Stimulated activated CD4-positive, alpha-beta T cell treated with anti-CD3 and anti-CD28 coated beads, Interleukin-1b, Interleukin-23, amount 100 ng/mL, for 48 hours (primary cell): ENCODE measurements at places on chromosomes 2 and 18.

DNA sequence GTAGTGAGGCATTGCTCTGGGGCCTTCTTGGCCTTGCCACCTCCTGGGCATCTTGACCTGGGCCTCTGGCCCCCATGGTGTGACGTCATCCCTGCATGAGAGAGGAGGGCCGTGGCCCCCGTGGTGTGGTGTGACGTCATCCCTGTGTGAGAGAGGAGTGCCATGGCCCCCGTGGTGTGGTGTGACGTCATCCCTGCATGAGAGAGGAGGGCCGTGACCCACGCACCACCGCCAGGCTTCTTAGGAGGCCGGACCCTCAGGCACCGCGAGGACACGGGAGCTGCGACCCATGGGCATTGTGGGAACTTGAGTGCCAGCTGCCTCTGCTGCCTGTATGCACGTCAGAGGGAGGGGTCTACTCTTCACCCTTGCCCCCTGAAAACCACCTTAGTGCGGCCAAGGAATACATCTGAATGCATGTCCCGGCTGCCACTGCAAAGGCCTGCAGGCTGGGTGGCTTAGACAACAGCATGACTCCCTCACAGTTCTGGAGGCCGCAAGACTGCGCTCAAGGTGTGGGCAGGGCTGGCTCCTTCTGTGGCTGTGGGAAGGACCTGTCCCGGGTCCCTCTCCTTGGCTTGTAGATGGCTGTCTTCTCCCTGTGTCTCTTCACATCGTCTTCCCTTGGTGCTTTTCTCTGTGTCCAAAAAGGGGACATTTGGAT, 20.8 kb upstream of the OTOS start:
- DNase-seq = no peak

DNA sequence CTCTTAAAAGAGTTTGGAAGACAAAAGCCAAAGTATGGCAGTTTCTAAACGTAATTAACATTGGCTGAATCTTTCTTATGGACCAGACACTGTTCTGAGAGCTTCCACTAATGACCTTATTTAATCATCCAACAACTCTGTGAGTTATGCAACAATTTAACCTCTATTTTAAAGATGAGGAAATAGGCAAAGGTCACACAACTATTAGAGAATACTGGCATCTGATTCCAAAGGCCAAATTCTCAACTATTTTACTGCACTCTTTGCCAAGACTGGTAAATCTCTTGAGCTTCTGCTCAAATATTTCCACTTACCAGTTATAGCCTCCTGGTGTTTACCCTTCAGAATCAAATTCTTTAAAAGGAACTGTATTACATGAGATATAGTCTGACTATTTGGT, 42.1 kb upstream of the ERMN start:
- DNase-seq = no peak

- DNase-seq = no peak
Measured at GRCh38 chr2:84467389-84467788, 8.3 kb upstream of the SUCLG1 start.

DNA sequence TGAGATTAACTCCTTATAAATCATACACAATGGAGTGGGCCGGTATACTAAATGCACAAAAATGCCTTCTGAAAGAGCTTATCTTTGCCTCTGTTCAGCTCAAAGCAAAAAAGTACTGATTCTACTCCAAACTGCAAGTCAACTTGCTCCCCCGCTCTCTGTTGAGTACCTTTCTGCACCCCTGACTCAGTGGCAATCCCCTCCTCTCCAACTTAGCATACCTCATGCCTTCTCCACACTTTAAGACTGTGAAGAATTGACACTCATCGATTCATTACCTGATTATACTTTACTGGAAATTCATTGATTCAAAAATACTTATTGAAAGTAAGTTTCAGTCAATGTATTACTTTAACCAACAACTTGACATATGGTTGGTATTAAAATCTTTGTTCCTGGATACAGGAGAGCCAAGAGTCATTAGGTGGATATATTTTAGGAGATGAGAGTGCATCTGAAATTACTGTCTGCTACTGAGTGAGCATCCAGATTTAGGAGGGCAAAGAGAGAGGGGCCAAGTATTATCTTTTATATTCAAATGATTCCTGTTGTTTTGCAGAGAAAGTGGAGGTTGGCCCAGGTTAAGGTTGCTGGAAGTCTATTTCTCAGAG, 187.7 kb downstream of the ICOS start:
- peak; percentile 25 for DNase-seq

DNA sequence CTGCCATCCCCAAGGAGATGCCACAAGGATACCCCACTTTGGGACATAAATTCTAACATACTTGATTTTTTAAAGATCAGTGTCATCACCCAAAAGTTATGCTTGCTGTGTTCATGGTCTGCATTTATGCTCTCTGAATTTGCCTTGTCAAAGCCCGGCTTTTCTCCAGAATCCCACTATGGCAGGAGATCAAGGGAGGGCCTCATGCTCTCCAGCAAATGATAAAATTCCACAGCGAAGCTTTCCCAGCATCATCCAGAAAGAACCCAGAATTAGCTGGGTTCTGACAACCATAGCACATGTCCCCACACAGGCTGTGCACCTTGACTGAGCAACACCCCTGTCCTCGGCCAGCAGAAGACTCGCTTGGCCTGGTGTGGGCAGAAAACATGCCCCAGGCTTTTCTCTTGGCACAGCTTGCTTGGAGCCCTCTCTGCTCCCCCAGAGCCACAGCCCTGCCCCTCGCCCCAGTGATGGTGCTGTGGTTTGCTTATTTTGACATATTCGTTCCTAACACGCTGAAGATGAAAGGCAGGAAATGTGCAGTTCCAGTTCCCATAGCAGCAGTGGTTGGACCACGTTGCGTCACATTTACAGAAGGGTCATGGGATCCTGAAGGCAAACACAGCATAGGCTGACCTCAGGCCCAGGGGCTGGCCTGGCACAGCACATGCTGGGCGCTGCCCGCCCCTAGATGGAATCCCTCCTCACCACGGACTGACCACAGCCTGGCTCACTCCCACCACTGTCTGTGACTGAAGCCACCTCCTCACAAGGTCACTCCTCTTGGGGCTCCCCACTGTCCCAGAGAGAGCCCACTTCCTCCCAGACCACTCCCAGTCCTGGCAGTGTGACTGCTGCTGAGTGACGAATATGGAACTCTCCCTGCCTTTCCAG, 14.1 kb upstream of the CHRNA1 start:
- DNase-seq = peak; percentile 77

DNA sequence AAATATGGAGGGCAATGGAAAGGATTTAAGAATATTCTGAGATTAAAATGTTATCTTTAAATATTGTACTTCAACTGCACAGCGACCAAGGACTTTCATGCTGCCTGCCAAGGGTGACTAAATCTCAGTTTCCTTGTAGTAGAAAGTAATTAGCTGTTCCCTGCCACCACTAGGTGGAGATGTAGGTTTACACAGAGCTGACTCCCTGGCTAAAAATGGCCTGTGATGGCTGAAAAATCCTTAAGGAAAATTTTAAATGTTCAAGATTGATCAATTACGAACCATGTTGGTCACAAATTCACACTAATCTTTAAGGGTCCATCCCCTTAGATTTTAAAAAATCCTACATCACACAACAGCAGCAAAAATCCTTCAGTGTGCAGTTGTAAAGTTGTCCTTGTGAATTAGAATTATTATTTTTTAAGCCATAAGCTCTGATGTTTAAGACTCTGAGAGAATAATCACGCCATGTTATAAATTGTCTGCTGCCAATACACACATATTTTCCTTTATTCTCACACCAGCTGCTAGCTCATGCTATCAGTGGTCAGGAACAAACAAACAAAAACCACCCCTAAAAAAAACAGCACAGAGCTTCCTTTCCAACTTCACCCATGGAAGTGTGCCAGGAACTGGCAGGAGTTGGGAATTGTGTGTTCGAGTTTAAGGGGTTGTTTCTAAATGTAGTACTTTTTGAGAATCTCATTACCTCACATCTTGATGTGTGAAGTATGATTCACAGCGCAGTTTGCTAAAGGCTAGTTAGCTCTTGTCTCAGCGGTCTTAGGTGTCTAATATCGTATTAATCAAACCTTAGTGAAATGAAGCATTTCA, 399.8 kb downstream of the TMEM182 start:
- no peak for DNase-seq

DNA sequence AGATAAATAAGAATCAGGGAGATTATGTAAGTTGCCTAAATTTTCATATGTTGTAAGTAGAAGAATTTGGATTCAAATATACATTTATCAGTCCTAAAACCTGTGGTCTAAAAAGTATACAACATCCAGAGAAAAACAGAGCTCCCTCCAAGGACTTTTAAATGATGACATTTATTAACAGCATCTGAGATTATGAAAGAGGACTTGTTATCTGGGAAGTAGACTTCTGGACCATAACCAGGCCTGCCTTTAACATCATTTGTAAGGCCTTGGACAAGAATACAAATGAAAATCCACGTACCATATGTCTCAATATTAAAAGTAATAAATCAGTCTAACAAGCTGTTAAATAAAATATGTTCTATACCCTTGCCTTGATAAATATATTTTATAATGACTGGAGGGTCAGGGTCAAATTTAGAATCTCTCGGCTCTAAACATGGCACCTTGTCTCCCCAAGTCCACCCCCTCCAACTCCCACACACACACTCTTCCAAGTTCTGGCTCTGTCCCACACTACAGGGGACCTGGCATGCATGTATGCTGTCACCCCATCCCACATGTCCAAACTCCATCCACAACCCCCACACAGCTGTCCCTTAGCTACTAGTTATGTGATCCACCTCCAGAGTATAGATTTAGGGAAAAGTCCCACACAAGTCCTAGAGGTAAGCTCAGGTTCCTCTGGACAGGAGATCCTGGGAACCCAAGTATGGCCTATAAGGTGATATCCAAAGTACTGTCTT, 382.6 kb downstream of the CDH2 start:
- no peak for DNase-seq

GRCh38 chr2:206442474-206442832, 879 bp upstream of the ADAM23 start:
- no peak for DNase-seq

- DNase-seq = no peak
Measured at GRCh38 chr2:120791962-120792297, 56.3 kb downstream of the GLI2 start.

GRCh38 chr18:23003289-23003688, 70.2 kb downstream of the RBBP8 start:
- DNase-seq = no peak

DNA sequence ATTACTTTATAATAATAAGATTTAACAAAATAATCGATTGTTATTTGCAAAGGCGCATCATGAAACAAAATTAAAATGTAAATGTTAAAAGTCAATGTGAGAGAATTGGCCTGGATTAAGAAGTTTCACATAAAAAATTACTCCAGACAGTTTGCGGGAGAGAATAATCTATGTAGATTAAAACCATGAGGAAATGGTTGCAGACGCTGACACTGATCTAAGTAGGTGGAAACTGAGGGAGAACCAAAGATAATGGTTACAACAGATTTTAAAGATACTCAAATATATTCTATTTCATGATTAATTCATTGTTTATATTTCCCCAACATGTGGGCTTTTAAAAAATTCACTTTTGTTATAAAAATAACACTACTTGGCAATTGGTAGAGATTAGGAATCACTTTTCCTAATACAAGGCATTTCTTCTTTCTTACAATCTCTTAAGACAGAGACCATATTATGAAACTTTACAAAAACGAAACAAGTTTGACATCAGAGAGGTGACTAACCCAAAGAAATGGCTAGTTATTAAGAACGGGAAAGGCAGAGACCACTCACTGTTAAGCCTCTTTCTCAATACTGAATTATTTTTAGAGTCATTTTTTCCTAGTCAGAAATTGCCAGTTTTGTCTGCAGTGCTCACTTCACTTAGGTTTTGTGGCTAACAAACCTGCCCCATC, 1.6 kb downstream of the KANSL1L start:
- DNase-seq = no peak

GRCh38 chr18:32867330-32867729, 94.5 kb upstream of the KLHL14 start:
- no peak for DNase-seq

DNA sequence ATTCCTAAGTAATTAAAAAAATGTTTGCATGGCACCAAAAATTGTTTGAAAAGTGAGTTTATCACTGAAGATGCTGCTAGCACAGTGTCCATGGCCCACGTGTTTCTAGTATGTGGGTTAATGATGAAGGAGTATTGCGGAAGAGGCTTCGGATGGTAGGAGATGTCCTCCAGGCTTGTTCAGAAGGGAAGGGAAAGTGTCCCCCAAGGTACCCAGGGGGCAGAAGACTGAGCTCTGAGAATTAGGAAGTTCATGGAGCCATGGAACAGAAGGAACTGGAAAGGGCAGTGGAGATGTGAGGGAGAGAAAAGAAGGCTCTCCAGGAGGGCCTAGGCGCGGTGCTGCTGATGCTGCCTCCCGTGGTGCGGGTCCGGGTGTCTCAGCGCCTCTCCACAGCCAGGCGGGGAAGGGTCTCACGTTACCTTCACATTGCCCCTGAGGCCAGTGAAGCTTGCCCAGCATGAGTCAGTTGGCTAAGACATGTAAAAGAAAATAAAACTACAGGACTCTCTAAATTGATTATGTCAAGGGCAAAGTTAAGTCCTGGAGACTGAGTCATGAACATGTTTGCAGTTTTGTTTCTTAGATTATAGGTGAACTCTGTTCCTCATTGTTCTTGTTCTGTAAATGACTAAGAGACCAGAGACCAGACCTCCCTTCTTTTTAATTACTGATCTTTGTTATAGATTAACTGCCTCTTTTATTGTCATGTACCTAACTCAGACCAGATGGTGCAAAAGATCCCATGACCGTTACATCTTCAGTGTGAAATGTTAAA, 89.0 kb downstream of the MTCL1 start:
- DNase-seq = no peak

GRCh38 chr2:33317369-33318007, 159.0 kb upstream of the RASGRP3 start:
- DNase-seq = no peak
